ENCODE measurements at places on chromosomes 7 and 10.

DNA sequence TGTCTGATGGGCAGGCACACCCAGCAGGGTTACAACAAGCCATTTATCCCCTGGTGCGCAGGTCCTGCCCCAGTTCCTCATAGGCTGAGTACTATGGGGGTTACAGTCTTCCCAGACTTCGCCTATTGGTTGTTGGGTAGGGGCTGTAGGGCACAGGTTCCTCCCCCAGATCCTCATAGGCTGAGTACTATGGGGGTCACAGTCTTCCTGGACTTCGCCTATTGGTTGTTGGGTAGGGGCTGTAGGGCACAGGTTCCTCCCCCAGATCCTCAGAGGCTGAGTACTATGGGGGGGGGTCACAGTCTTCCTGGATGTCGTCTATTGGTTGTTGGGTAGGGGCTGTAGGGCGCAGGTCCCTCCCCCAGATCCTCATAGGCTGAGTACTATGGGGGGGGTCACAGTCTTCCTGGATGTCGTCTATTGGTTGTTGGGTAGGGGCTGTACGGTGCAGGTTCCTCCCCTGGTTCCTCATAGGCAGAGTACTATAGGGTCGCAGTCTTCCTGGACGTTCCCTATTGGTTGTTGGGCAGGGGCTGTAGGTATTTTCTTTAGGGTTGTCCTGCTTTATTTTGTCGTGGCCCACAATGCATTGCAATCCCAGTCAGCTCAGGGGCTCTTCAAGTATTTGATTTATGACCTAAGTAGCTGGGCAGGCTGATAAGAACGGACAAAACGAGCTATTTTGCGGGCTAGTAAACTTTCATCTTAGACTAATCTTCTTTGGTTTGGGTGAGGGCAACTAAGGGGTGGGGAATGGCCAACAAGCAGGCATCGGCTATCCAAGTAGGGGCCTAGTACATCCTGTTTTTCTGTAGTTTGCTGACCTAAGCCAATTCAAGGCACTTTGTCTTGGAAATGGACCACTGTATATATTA is 3.4 kb downstream of the LRRC27 start:
- no peak for DNase-seq

DNA sequence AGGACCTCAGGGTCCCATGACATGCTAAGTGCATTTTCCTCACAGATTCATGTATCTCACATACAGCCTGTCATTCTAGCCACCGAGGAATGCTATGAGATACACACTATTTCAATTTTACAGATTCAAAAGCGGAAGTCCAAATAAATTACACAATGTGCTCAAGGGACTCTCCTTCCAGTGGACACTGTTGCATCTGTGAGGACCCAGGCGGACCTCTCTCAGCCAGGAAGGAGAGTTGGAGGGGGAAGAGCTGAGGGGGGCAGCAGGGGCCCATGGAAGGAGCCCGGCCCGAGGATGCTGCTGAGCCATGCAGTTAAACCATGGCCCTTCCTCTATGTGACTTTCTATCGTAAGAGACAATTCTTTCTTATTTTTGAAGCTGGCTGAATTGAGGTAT is 93.6 kb downstream of the VOPP1 start:
- no peak for DNase-seq

DNA sequence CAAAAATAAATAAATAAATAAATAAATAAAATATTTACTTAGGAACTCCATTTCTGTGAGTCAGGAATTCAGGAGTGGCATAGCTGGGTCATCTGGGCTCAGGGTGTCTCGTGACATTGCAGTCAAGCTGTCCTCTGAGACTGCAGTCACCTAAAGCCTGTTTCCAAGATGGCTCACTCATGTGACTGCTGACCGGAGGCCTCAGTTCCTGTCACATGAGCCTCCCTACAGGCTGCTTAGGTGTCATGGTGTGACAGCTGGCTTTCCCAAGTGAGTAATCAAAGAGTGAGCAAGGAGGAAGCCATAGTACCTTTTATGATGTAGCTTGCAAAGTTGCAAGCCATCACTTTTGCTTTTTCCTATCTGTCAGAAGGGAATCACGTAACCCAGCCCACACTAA is 128.6 kb upstream of the KCTD7 start:
- no peak for DNase-seq

DNA sequence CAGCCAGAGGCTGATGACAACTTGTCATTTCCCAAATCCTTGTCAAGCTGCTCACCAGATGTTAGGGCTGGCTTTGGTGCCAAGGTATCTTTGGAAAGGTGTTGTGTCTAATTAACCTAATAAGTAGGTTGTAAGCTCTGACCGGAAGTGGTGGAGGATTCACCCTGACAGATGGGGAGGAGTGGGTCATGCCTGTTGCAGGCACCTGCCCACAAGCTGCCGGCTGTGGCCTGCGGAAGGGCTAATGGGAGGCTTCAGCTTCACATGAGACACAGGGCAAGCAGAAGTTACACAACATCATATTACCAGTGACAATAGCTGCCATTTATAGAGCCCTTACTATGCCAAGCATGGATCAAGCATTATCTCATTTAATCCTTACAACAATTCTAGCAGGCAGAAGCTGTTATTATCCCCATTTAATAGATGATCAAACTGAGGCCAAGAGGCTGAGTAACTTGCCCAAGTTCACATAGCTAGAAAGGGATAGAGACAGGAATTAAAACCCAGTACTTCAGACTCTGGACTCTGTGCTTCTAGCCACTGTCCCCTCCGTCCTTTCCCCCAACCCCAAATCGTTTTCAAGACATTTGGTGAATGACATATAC is 63.1 kb upstream of the DUSP5 start:
- DNase-seq, result no peak

GRCh38 chr7:151877911-151878835 is 1.3 kb upstream of the PRKAG2 start:
- DNase-seq, result no peak

DNA sequence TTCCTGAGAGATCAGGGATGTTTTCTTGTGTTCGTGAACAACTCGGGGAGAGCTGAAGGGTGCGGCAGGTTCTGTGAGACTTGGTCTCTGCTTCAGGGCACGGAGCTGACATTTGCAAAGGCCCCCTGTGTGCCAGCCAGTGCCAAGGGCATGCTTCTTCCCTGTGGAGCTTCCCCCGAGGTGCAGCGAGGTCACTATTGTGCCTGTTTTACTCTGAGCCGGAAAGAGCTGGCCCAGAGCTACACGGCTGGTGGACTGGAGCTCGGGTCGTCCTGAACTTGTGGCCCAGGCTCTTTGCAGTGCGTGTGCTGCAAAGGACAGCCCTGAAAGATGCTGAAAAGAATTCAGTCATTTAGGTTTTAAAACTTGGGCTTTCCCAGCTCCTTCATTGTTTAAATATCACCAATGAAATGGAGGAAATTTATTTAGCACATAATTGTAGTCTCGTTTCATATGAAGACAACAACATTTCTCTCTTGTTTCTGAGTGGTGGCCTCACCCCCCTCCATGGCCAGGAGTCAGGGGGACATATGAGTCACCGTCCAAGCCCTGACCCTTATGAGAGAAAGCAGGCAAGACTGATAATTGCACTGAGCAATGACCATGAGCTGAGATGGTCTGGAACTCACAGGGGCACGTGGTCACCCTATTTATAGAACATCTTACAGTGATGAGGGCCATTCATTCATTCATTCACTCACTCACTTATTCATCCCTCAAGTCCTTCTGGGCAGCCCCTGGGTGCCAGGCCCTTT is 102.6 kb downstream of the PTPRE start:
- DNase-seq, result no peak

DNA sequence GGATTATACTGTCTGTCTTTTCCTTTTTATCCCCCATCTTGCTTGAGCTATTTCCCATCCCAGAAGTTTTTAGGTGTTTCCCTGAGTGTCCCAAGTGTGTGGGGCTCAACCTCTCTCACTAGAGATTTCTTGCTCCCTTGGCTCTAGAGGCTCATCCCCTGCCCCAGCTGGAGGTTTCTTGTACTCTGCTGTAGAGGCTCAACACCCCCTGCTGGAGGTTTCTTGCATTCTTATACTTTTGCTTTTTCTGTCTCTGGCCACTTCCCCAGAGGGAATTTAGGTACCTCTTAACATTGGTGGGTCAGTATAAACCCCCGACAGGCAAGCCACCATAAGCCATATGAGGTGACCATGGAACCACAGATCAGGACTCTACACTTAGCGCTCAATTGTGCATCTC is 114.2 kb upstream of the FAM3C start:
- no peak for DNase-seq

DNA sequence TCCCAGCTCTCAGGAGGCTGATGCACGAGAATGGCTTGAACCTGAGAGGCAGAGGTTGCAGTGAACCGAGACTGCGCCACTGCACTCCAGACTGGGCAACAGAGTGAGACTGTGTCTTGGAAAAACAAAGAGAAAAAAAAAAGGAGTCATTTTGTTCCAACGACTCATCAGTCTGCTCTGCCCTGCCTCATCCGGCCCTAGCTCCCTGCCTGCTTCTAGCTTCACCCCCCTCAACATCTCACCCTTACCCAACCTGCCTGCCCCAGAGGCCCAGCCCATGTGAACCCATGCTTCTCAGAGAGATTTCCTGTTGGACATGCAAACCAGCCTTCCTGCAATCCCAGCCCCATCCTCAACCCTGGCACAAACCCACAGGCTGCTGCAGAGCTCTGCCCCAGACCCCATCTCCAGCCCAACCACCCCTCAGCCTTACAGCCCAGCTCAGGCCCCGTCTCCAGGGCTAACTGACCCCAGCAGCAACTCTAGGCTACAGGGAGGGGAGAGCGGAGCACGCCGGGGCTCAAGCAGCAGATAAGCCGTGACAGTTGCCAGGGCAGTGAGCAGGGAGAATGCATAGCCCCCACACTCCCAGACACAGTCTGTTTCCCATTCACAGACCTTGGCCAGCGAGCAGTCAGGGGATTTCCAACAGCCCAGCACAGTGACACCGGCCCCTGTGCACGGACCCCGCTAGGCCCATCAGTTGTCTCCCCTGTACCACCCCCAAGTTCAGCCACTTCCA is 86.0 kb upstream of the KCTD7 start:
- no peak for DNase-seq

GRCh38 chr7:129100827-129101166 is 43.7 kb upstream of the TSPAN33 start:
- DNase-seq, result no peak

GRCh38 chr10:85901599-85901998 is 465.0 kb downstream of the GRID1 start:
- no peak for DNase-seq

DNA sequence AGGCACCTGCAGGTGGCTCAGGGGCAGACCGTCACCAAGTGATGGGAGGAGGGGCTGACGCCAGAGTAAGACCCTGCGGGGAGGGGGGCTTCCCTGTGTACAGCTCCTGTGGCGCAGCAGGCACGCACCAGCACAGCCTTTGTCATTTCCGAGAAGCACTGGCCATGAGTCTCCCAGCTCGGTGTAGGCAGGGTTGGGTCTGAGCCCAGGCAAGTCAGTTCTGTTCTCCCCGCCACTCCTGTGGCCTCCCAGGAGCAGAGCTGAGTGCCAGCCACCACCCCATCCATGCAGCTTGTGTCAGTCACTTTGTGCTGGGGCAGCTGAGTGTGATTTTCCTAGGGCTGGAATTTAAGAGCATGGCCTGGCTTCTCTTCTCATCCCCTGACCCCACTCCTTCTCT is 13.2 kb downstream of the CPSF4 start:
- no peak for DNase-seq

DNA sequence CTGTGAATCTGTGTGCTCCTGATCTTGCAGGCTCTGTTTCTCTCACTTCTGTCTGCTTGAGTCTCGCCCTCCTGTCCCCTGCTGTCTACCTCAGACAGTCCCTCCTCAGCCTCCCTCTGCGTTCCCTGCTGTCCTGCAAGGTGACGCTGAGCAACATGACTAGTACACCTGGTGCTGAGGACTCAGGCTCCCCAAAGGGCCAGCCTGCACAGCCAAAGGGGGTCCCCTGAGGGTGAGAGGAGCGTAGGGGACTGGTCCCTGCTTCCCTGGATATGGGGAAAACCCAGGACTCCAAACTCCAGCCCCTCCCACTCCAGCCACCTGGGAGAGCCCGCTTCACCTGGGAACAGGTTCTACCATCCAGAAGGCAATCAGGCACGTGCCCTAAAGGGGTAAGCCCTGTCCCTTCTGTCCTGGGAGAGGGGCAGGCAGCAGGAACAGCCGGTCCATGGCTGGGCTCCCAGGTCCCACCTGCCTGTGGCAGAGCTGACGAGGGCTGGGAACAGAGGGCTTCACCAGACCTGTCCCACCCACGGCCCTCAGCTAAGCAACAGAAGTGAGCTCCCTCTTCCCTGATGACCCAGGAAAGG is 156.5 kb downstream of the UBE2H start:
- no peak for DNase-seq

- no peak for DNase-seq
These were observed 209.5 kb upstream of the KCTD7 start for GRCh38 chr7:66419210-66419609.

- no peak for DNase-seq
These were observed 57.0 kb downstream of the SHTN1 start for GRCh38 chr10:116947841-116948529.

GRCh38 chr10:4519658-4520402 is 306.2 kb upstream of the AKR1E2 start:
- no peak for DNase-seq

- no peak for DNase-seq
These were observed 55.0 kb upstream of the VWDE start for GRCh38 chr7:12458520-12459131.

GRCh38 chr7:2585446-2585845 is 26.7 kb downstream of the IQCE start:
- no peak for DNase-seq

GRCh38 chr7:20140291-20141001 is 76.7 kb downstream of the MACC1 start:
- no peak for DNase-seq

- DNase-seq, result no peak
These were observed 198.0 kb downstream of the CAMK1D start for GRCh38 chr10:12547301-12547771.

DNA sequence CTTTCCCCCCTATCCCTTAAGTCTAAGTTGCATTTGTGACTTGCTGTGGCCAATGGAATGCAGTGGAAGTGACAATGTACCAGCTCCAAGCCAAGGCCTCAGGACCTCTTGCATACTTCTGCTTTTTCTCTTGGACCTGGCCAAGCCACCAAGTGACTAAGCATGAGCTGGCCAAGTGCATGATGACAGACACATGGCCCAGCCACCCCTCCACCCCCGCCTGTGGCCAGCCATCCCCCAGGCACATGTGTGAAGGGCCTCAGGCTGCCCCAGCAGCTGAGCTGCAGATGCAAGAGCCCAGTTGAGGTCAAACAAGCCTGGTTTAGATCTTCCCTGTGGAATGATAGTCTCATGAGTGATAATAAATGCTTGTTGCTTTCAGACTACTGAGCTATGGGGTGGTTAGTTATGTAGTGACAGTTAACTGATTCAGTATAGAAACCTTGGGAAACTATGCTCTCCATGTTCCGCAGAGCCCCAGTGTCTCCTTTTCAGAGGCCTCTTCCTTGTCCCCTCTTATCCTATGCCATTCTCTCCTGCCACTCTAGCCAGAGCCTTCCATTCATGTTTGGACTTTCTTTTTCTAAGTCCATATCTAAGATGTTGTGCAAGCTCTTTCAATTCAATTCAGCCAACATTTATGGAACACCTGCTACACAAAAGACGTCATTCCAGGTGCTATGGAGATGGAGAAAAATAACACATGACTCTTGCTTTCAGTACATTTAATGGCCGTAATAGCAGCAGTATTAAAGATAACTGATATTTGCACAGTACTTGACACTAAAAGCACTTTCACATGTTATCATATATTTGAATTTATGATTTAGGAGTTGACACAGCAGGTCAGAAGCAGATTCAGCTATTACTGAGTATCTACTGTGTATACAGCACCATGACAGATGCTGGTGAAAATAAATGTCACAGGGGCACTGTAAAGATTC is 55.5 kb upstream of the LOXL4 start:
- DNase-seq, result peak; percentile 58

- DNase-seq, result no peak
These were observed 153.5 kb upstream of the ITGB1 start for GRCh38 chr10:33111488-33112051.
